NT2/D1 (cell line): ENCODE measurements at places on chromosomes 3 and 15.

GRCh38 chr3:53705024-53705745 lies 141.0 kb downstream of the CHDH start:
- DNase-seq, result no peak

GRCh38 chr3:57025237-57025636 lies 35.2 kb upstream of the SPATA12 start:
- DNase-seq, result no peak

DNA sequence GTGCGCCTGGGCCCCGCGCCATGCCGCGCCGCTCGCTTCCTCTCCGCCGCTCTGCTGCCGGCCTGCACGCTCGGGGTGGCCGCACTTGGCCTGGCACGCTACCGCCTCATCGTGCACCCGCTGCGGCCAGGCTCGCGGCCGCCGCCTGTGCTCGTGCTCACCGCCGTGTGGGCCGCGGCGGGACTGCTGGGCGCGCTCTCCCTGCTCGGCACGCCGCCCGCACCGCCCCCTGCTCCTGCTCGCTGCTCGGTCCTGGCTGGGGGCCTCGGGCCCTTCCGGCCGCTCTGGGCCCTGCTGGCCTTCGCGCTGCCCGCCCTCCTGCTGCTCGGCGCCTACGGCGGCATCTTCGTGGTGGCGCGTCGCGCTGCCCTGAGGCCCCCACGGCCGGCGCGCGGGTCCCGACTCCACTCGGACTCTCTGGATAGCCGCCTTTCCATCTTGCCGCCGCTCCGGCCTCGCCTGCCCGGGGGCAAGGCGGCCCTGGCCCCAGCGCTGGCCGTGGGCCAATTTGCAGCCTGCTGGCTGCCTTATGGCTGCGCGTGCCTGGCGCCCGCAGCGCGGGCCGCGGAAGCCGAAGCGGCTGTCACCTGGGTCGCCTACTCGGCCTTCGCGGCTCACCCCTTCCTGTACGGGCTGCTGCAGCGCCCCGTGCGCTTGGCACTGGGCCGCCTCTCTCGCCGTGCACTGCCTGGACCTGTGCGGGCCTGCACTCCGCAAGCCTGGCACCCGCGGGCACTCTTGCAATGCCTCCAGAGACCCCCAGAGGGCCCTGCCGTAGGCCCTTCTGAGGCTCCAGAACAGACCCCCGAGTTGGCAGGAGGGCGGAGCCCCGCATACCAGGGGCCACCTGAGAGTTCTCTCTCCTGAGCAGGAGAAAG lies 951 bp downstream of the GPR62 start:
- no peak for DNase-seq

GRCh38 chr15:61099020-61099810 lies 129.9 kb downstream of the RORA start:
- DNase-seq, result no peak

DNA sequence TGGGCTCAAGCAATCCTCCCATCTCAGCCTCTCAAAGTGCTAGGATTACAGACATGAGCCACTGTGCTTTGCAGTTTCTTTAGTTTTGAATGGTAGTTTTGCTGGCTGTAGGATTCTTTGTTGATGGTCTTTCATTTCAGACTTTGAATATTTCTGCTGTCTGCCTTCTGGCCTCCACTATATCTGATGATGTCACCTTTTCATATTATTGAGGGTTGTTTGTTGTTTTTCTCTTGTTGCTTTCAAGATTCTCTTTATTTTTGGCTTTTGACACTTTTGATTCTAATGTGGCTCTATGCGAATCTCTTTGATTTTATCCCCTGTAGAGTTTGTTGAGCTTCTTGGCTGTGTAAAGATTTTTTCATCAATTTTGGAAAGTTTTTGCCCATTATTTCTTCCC lies 79.0 kb upstream of the MANF start:
- DNase-seq, result no peak

GRCh38 chr3:98039322-98040024 lies 4.4 kb upstream of the GABRR3 start:
- DNase-seq, result peak; percentile 77

GRCh38 chr3:61733876-61734275 lies 172.5 kb downstream of the PTPRG start:
- DNase-seq, result no peak

GRCh38 chr15:99719096-99719541 lies 14.1 kb downstream of the LYSMD4 start:
- no peak for DNase-seq

DNA sequence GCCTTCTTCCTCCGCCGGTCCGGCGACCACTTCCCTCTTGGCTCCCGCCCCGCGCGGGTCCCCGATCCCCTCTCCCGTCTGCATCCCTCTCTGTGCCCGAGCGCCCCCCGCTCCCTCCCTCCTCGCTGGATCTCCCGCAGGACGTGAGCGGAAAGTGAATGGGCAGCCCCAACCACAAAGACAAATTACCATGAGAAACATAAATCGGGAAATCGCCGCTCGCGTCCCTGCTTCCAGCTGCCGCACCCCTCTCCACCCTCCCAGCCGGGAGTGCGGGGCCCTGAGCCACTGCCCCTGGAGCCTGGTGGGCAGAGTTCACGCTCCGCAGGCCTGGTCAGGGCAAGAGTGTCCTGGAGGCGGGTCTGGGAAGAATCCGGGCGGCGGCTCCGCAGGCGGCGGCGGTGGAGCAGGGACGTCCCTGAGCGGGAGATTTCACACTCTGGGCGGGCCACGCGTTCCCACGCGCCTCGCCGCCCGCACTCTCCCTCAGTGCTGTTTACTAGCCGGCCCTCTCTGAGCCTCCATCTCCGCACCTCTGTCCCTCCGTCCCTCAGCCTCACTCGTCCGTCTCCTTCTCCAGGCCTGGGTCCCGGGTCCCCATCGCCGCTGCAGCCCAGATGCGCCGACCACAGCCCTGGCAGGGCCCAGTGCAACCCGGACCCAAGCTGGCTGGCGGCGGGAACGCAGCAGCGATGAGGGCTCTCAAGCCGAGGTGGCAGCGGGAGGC lies 835 bp downstream of the SEMA5B start:
- no peak for DNase-seq

DNA sequence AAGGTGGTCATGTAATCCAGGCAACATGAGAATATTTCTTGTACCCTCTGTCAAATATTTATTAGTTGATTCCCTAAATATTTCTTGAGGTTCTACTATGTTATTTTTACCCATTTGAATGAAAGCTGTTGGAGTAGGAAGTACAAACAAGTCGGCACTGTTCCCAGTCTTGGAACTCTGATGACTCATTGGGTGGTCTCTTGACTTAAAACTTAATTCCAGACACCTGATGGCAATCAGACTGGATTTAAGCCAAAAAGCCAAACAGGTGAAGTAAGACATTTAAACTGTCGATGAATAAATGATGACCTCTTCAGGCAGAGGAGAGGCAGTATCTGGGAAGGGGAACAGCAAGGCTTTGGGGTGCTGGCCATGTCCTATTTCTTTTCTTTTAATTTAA lies 22.8 kb downstream of the C2CD4A start:
- no peak for DNase-seq

- DNase-seq, result no peak
Measured at GRCh38 chr3:122929188-122930062, 98.1 kb downstream of the SEMA5B start.

- no peak for DNase-seq
Measured at GRCh38 chr3:127529346-127530188, 61.0 kb downstream of the TPRA1 start.

- no peak for DNase-seq
Measured at GRCh38 chr3:53318522-53318921, 28.8 kb downstream of the DCP1A start.

GRCh38 chr3:134959516-134959915 lies 164.5 kb downstream of the EPHB1 start:
- DNase-seq, result no peak

DNA sequence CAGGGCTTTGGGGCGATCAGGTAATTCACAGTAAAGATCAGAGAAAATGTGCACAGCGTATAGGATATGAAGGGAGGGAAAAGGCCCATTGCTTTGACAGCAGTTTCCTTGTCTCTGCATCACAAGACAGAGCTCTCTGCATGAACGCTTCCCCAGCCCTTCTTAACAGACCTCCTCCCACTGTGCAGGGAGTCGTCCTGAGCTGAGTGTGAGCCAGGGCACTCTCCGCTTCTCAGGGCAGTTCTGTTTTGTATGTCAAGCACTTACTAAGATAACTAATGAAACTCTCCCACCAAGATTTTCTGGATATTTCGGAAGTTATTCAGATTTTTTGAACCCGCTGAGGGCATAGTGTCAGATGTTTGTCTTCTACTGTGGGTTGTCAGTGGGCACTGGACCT lies 105.8 kb upstream of the C15orf61 start:
- DNase-seq, result no peak

- peak; percentile 75 for DNase-seq
Measured at GRCh38 chr3:52444860-52445793, at the start of gene SEMA3G. Gene SEMA3G (minus strand): TSS chr3:52445103. CDS start chr3:52445027, 76 bp downstream.

- DNase-seq, result no peak
Measured at GRCh38 chr3:46422617-46423016, 15.6 kb downstream of the CCRL2 start.

- DNase-seq, result no peak
Measured at GRCh38 chr3:101722394-101723173, 1.8 kb upstream of the CEP97 start.

- no peak for DNase-seq
Measured at GRCh38 chr3:21898316-21898715, 147.3 kb upstream of the ZNF385D start.

GRCh38 chr15:40366457-40367370 lies 8.7 kb downstream of the DISP2 start:
- DNase-seq, result no peak

DNA sequence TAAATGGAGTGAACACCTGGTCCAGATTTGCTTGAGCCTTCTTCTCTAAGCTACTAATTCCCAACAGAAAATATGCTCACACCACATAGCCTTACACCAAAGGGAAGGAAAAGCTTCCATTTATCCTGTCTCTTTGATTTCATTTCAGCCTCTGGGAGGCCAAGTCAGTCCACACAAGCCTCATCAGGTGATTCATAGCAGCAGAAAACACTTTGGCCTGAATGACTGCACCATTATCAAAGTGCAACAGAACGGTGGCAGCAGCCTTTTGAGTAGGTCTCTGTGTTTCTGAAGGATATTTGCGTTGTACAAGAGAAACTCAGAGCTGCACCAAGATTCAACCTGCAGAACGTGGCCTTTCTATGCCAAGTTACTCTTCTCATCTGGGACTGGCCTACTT lies 46.6 kb upstream of the SNRK start:
- DNase-seq, result no peak

DNA sequence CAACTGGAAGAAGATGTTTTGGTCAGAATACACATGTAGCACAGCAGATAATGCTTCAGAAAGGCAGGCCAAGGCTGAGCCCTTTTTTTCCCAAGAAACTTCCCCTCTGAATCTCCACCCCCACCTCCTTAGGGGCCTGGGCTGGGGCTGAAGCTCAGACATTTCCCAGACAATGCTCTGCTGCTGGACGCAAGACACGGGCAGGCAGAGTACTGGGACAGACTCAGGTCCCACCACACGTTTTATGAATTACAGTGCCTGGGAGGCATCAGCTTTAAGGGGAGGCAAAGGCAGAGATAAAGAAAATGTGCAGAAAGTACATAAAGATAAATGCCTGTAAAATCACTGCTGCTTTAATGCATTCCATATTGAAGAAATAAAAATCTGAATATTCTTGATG lies 479.4 kb downstream of the ERC2 start:
- DNase-seq, result no peak

- DNase-seq, result no peak
Measured at GRCh38 chr3:172746475-172746874, 4.1 kb upstream of the ECT2 start.

- DNase-seq, result no peak
Measured at GRCh38 chr3:59486520-59486919, 436.7 kb upstream of the CFAP20DC start.

- no peak for DNase-seq
Measured at GRCh38 chr3:126465928-126466544, 9.7 kb downstream of the ZXDC start.

DNA sequence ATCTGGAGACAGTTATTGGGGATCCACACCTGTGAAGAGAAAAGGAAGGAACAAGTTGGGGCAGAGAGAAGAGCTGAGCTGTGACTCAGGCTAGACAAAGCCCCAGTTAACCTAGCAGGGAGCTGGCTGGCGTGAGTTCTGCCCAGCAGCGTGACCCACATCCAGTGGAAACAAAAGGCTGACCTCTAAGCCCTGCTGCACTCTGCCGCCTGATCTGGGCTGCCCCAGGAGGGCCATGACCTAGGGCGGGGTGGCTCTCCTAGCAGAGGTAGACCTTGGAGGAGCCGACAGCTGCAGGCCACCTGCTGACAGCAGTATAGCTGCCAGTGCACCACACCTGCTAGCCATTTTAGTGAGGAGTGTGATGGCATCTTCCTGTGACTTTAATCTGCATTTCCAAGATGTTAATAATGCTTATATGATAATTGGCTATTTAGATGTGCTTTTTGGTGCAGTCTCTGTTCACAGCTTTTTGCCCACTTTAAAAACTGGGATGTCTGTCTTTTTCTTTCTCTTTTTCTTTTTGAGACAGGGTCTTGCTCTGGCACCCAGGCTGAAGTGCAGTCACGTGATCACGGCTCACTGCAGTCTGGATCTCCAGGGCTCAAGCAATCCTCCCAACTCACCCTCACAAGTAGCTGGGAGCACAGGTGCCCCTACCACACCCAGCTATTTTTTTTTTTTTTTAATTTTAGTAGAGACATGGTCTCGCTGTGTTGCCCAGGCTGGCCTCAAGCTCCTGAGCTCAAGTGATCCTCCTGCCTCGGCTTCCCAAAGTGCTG lies 78.1 kb downstream of the LSM3 start:
- no peak for DNase-seq

DNA sequence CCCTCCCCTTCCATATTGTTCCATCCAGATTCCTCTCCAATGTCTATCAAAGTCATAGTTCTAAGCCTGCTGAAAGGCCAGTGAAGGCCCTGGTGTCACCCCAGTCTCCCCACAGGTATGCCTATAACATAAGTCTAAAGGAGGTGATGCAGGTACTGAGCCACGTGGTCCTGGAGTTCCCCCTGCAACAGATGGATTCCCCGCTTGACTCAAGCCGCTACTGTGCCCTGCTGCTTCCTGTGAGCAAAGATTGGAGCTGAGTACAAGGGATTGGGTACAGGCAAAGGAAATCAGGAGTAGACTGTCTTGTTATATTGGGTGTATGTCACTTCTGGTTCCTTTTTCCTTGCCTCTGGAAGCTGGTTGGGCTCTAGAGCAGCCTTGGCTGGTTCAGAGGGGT lies 8.2 kb downstream of the EIF2B5 start:
- no peak for DNase-seq

GRCh38 chr15:61327019-61327631 lies 98.0 kb upstream of the RORA start:
- DNase-seq, result no peak

DNA sequence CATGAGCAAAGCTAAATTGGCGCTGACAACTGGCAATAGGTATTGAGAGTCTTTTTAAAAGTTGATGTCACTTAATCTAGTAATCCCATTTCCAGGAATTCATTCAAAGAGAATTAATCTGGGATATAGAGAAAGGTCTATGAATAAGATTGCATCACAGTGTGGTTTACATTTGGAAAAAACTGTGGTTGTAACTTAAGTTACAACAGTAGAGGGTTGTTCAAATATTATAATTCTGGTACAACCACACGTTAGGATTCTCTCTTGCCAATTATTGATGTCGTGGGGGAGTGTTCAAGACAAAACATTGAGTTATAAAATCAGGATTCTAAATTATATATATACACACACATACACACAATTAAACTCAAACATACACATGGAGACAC lies 79.8 kb downstream of the LIPC start:
- no peak for DNase-seq

- no peak for DNase-seq
Measured at GRCh38 chr3:76585794-76586392, 454.0 kb upstream of the ROBO2 start.
